CD4-positive, alpha-beta memory T cell (primary cell): ENCODE measurements at places on chromosomes 5 and 9.

- no peak for DNase-seq
These were observed 153.6 kb downstream of the TSSK1B start for GRCh38 chr5:113281194-113281593.

GRCh38 chr9:133362359-133363044 is 6.2 kb downstream of the SURF2 start:
- DNase-seq: no peak

DNA sequence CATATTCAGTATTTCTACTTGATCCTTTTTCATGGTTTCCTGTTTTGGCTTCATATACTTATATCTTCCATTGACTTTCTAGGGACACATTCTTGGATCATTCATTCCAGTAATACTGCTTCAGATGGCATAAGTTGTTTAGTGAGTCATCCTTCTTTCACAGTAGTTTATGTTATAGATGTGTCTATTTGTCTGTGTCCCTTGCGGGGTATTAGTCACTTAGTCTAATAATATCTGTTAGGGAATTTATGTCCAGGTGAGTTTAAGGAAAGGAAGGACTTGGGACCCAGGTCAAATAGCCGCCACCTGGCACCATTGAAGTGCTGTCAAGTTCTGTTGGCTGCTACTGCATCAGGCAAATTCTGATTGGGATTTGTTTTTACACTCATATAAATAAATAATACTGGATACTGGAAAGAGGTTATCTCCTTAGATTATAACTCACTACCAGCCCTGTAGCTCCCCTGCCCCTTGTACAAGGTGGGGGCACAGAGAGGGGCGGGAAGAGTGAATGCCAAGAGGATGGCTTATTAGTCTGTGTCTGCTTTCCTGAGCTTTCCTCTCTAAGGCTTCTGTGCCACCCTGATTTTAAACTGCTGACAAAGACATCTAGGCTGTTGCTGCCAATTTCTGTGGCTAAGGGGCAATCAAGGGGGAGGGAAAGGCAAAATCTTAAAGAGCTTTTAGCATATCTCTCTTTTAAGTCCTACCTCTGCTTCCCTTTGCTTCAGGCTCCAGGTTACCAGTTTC is 64.9 kb downstream of the CDC42SE2 start:
- no peak for DNase-seq

- no peak for DNase-seq
These were observed 159.8 kb upstream of the ACOT12 start for GRCh38 chr5:81553567-81554212.

GRCh38 chr5:157342822-157343402 is 77.0 kb downstream of the CYFIP2 start:
- DNase-seq: no peak

- no peak for DNase-seq
These were observed 222.6 kb downstream of the VPS13A start for GRCh38 chr9:77399964-77400363.

- no peak for DNase-seq
These were observed 48.5 kb downstream of the SIL1 start for GRCh38 chr5:139149477-139150199.
